Naive B cell (primary cell): ENCODE measurements at places on chromosomes 13 and 19. TPM values are rescaled to one million over a fixed set of nuclear protein-coding genes. Genes with fewer than 3 reads are reported as not detected.

DNA sequence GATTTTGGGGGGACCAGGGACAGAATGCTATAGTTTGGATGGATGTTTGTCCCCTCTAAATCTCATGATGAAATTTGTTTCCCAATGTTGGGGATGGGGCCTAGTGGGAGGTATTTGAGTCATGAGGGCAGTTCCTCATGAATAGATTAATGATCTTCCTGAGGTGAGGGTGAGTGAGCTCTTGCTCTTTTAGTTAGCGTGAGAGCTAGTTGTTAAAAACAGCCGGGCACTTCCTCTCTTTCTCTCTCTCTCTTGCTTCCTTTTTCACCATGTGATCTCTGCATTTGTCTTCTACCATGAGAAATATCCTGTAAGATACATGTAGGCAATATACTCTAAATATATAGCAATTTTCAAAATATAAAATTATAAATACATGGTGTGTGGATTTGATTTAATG lies 290.8 kb upstream of the PCDH9 start:
- H3K27ac ChIP-seq = no peak overlapping the region
- H3K27me3 ChIP-seq = no peaks in the 10 kb centered on the region
- no peak for DNase-seq
- H3K4me3 ChIP-seq = no peak overlapping the region

- no peak overlapping the region for H3K27ac ChIP-seq
- no peaks in the 10 kb centered on the region for H3K36me3 ChIP-seq
- peaks cover 9% of the 10 kb centered on the region for H3K27me3 ChIP-seq
- DNase-seq = no peak
These were observed 180.4 kb downstream of the RBM26 start for GRCh38 chr13:79225487-79226232.

DNA sequence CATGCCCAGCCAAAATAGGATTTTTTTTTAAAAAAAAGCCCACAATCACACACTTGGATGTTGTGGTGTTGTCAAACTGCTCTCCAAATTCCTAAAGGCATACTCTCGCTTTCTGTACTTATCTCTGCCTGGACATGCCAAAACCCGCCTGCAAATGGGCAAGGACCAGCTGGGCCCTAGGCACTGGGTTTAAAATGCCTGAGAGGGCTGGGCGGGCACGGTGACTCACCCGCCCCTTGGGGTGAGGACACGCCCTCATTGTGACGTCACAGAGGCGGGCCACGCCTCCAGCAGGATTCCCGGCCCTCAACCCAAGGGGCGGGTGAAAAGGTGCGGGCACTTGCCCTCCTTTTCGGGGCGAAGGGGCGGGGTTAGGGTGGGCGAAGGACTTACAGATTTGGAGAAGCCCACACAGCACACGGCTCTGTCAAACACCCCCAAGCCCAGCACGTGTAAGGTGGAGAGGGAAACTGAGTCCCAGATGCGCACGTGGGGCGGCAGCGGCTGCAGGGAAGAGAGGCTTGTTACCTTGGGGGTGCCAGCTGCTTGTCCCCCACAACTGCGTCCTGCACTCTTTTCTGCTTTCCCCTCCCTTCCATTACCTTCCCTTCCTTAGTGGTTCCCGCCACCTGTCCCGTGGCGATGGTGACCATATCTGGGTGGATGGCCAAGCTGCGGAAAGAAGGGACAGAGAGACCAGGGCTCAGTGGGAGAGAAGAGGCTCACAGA lies 6.6 kb downstream of the EML2 start:
- H3K4me3 ChIP-seq = no peak overlapping the region
- H3K36me3 ChIP-seq = no peaks in the 10 kb centered on the region
- H3K27ac ChIP-seq = peak overlapping the region; percentile 21

- no peaks in the 10 kb centered on the region for H3K4me1 ChIP-seq
- no peak for DNase-seq
- H3K4me3 ChIP-seq = no peak overlapping the region
These were observed 49.5 kb upstream of the STK24 start for GRCh38 chr13:98626298-98626935.

GRCh38 chr19:6890938-6891337 lies 3.6 kb downstream of the ADGRE1 start:
- H3K36me3 ChIP-seq = peaks cover 8% of the 10 kb centered on the region
- H3K4me1 ChIP-seq = peaks cover 12% of the 10 kb centered on the region
- DNase-seq = no peak
- no peak overlapping the region for H3K27ac ChIP-seq
- H3K27me3 ChIP-seq = peaks cover 45% of the 10 kb centered on the region
- H3K4me3 ChIP-seq = no peak overlapping the region

DNA sequence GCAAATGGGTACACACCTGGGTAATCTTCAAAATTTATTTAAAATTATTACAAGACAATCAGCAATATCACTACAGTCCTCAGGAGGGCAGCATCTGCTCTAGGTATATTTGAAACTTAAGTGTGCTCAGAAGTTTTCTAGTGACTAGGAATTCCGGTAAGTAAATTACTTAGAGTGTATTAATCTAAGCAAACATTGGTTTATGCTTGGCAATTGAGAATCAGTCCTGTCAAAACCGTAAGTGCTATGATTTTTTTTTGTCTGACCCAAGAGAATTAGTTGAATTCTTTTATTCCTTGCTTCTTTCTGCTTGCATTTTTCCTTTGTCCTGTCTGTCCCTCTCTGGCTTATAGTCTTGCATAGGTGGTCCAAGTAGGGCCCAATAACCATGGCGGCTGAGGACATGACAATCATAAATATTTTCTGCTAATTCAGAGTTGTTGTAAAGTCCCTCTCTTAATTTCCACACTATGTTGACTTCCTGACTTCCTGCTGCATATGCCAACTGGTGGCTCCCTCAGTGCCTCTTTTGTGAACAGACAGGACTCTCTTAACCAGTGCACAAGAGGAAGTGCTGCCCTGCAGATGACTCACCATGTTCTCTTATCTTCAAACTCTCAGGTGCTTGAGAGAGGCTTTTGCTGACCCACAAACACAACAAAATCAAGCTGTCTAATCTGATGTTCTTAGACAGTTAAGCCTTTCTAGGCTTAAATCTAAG lies 82.2 kb downstream of the SLAIN1 start:
- no peaks in the 10 kb centered on the region for H3K36me3 ChIP-seq
- peaks cover 5% of the 10 kb centered on the region for H3K4me1 ChIP-seq
- peak; percentile 19 for DNase-seq
- H3K27me3 ChIP-seq = no peaks in the 10 kb centered on the region
- H3K4me3 ChIP-seq = no peak overlapping the region

GRCh38 chr13:22836475-22836874 lies 344.3 kb upstream of the SGCG start:
- H3K36me3 ChIP-seq = no peaks in the 10 kb centered on the region
- H3K4me3 ChIP-seq = no peak overlapping the region
- H3K27ac ChIP-seq = no peak overlapping the region
- no peak for DNase-seq

GRCh38 chr13:73231471-73231870 lies 172.7 kb downstream of the KLF5 start:
- H3K4me3 ChIP-seq = no peak overlapping the region
- H3K36me3 ChIP-seq = no peaks in the 10 kb centered on the region
- no peak for DNase-seq
- no peaks in the 10 kb centered on the region for H3K27me3 ChIP-seq

DNA sequence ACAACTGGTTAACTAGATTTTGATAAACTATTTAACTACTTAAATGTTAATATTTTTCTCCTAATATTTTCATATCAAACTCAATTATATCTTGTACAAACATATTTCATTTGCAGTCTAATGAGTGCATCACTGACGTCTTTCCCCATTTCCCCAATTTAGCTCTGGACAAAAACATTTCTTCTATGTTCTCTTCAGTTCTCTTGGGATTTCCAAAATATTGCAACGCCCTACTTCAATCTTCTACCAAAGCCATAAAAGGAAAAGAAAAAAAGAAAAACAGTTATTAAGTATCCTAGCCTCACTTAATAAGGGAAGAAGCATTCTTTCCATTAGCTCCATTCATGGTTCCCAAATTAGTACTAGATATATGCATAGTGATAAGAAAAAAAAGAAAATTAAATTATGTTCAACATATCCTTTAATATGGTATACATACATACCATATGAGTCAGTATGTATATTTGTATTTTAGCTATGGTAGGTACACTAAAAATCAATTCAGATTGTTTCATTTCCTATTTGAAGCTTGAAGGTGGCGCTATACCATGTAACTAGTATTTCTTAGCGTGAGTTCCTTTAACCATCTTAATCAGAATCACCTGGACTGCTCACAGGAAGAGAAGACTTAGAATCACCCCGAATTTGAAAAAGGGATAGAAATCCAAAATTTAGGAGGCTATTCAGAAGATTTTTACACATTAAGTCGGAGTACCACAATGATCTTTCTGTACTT lies 9.9 kb downstream of the FBXL3 start:
- H3K4me3 ChIP-seq = no peak overlapping the region
- no peak overlapping the region for H3K27ac ChIP-seq
- DNase-seq = no peak
- H3K4me1 ChIP-seq = peaks cover 32% of the 10 kb centered on the region
- peaks cover 23% of the 10 kb centered on the region for H3K36me3 ChIP-seq

DNA sequence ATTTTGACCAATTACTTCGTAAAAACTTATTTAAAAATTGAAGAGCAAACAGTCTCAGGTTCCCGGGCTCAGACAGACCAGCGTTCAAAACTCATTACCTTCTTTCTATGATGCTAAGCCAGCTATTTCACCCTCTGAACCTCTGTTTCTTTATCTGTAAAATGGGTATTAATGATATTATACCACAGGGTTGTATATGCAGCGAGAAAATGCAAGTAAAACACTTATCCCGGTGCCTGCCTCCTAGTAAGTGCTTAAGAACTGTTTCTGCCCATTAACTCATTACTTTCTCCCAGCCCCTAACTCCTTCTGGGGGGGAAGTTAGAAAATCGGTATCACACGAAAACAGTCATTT lies 410 bp upstream of the PAK4 start:
- no peaks in the 10 kb centered on the region for H3K36me3 ChIP-seq
- H3K27me3 ChIP-seq = peaks cover 9% of the 10 kb centered on the region
- peak overlapping the region; percentile 99 for H3K4me3 ChIP-seq
- DNase-seq = no peak
- H3K4me1 ChIP-seq = peaks cover 48% of the 10 kb centered on the region
- H3K27ac ChIP-seq = peak overlapping the region; percentile 98

GRCh38 chr13:90447034-90447733 lies 900.3 kb upstream of the MIR17HG start:
- H3K36me3 ChIP-seq = no peaks in the 10 kb centered on the region
- no peak overlapping the region for H3K4me3 ChIP-seq
- DNase-seq = no peak
- no peaks in the 10 kb centered on the region for H3K27me3 ChIP-seq

- H3K27me3 ChIP-seq = no peaks in the 10 kb centered on the region
- H3K4me3 ChIP-seq = no peak overlapping the region
- no peak overlapping the region for H3K27ac ChIP-seq
- H3K36me3 ChIP-seq = no peaks in the 10 kb centered on the region
- H3K4me1 ChIP-seq = no peaks in the 10 kb centered on the region
These were observed 340.0 kb upstream of the GPC6 start for GRCh38 chr13:92886535-92887077.

- H3K4me3 ChIP-seq = no peak overlapping the region
- no peaks in the 10 kb centered on the region for H3K27me3 ChIP-seq
- no peak for DNase-seq
- H3K4me1 ChIP-seq = no peaks in the 10 kb centered on the region
- no peak overlapping the region for H3K27ac ChIP-seq
These were observed 1560.7 kb downstream of the UQCRFS1 start for GRCh38 chr19:27652281-27652680.

- H3K4me3 ChIP-seq = peak overlapping the region; percentile 70
- no peak for DNase-seq
- no peaks in the 10 kb centered on the region for H3K27me3 ChIP-seq
- H3K36me3 ChIP-seq = peaks cover 32% of the 10 kb centered on the region
- peaks cover 61% of the 10 kb centered on the region for H3K4me1 ChIP-seq
These were observed 6.5 kb downstream of the ARHGEF18 start for GRCh38 chr19:7355151-7355820.

DNA sequence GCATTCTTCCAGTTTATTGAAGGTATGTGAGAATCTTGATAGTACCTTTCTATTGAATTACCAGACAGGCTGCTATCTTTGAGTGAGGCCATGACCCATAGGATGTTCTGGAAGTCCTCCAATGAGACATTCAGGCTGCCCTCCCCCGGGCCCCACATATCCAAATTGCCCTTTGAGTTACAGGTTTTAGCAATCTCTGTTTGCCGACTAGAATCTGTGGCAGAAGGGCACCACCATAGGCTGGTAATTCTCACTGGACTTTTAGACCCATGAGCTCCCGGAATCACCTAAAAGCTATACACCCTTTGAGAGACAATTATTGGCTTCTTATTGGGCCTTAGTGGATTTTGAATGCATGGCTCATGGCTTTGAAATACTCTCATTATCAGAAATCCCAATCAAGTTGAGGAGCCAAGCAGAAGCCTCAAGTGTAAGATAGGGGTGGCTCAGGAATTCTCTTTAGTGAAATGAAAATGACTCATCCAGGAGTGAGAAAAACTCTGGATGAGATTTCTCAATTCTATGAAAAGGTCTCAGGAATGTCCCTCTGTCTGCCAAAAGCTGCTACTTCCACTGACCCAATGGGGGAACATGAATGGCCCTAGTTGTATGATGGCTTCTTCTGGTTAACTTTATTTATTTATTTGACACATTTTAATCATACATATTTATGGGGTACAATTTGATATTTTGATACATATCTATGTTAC lies 172.1 kb upstream of the CSNK1A1L start:
- H3K36me3 ChIP-seq = no peaks in the 10 kb centered on the region
- H3K27me3 ChIP-seq = no peaks in the 10 kb centered on the region
- H3K4me3 ChIP-seq = no peak overlapping the region
- H3K4me1 ChIP-seq = no peaks in the 10 kb centered on the region
- no peak for DNase-seq

DNA sequence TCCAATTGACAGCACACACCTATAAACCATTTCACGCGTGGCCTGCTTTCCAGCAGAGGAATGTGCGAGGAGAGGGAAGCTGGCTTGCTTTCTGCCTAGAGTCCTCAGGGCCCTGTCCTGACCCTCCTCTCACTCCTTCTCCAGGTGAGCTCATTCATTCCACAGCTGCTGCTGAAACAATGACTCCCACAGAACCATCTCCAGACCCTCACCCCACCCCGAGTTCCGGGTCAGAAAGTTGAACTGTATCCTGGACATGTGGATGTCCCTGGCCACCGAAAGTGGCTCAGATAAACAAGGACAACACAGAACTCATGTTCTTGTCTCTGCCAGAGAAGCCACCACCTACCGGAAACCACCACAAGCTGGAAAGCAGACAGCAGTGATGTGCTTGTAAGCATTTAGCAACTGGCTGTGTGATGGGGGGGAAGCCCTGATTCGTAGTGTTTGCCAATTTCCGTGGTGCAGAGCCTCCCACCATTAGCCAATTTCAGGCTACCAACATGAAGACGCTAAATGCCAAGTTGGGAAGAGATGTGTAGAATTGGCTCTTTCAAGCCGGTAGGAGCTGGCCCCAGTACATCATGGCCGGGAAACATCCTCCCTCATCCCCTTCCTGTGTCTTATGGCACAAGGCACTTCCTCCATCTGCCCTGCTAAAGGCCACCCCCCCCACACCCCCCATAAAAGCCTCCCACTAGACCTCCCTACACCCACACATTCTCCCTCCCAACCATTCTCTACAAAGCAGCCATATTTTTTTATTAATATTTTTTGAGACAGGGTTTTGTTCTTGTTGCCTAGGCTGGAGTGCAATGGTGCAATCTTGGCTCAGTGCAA lies 5.0 kb downstream of the SYCE2 start:
- H3K27ac ChIP-seq = peak overlapping the region; percentile 95
- H3K4me1 ChIP-seq = peaks cover 11% of the 10 kb centered on the region
- no peak for DNase-seq
- H3K4me3 ChIP-seq = peak overlapping the region; percentile 68
- H3K36me3 ChIP-seq = no peaks in the 10 kb centered on the region

GRCh38 chr13:23671377-23671776 lies 101.2 kb downstream of the TNFRSF19 start:
- H3K4me1 ChIP-seq = no peaks in the 10 kb centered on the region
- H3K4me3 ChIP-seq = no peak overlapping the region
- no peak for DNase-seq
- H3K27ac ChIP-seq = no peak overlapping the region
- no peaks in the 10 kb centered on the region for H3K27me3 ChIP-seq

Gene TMEM59L
- not detected for polyA plus RNA-seq

Gene IQCN
- polyA plus RNA-seq = 1.9 TPM

Gene FBL
- polyA plus RNA-seq = 178 TPM

Gene PEX11G
- polyA plus RNA-seq = 0.52 TPM
